Eye (tissue), 1 donor: ENCODE measurements at places on chromosomes 5 and 9.
A peak's percentile ranks its signal among the peaks of the same experiment; 100 is the strongest.

DNA sequence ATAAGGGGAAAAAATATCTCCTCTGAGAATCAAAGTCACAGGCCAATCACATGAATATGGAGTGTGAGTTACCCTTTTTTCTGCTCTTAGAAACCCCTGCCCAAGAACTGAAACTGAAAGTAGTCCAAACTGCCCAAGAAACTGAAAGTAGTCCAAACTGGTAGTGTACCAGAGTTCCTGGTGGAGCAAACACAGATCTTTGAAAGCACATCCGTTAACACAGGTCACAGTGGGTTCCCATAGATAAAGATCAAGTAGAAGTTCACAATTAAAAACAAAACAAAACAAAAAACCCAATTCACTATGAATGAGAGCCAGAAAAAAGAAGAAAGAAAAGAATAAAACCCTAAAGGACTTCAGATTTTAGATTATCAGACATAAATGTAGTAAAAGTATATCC, 332.4 kb upstream of the EFNA5 start:
- DNase-seq: no peak

GRCh38 chr9:133428617-133429101, 6.5 kb downstream of the ADAMTS13 start:
- peak; percentile 49 for DNase-seq

- no peak for DNase-seq
Measured at GRCh38 chr5:39469176-39469575, 44.4 kb upstream of the DAB2 start.

DNA sequence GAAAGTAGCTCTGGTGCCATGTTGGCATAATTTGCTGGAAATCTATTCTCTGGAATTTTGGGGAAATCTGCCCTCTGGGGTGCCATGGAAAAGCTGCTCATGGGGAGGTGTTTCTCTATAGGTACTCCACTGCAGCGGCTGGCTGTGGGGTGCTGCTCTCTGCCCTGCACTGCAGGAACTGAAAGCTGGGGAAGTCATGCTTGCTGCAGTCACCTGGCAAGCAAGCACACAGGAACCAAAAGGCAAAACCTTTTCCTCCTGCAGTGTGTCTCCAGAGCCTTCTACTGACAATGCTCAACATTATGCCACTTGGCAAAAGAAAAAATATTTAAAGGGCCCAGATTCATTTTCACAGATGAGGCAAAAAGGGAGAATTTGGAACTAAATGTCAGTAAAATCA, 25.8 kb upstream of the CARNMT1 start:
- DNase-seq: no peak

- no peak for DNase-seq
Measured at GRCh38 chr9:91994422-91994821, 44.4 kb upstream of the ROR2 start.
